ENCODE measurements at places on chromosomes 7 and 10.

DNA sequence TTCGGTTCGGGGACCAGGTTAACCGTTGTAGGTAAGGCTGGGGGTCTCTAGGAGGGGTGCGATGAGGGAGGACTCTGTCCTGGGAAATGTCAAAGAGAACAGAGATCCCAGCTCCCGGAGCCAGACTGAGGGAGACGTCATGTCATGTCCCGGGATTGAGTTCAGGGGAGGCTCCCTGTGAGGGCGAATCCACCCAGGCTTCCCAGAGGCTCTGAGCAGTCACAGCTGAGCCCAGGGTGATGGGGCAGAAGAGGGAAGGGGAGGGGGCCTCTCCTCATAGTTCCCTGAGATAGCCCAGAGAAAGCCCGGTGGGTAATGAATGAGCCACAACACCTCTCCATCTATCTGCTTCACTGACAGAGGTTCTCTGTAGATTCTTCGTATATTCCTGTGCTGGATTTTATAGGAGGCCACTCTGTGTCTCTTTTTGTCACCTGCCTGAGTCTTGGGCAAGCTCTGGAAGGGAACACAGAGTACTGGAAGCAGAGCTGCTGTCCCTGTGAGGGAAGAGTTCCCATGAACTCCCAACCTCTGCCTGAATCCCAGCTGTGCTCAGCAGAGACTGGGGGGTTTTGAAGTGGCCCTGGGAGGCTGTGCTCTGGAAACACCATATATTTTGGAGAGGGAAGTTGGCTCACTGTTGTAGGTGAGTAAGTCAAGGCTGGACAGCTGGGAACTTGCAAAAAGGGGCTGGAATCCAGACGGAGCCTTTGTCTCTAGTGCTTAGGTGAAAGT lies 16.4 kb downstream of the PRSS2 start:
- DNase-seq = no peak

GRCh38 chr10:132486539-132487121 lies 51.0 kb upstream of the INPP5A start:
- no peak for DNase-seq

- no peak for DNase-seq
Measured at GRCh38 chr7:125663961-125664360, 734.3 kb upstream of the POT1 start.

DNA sequence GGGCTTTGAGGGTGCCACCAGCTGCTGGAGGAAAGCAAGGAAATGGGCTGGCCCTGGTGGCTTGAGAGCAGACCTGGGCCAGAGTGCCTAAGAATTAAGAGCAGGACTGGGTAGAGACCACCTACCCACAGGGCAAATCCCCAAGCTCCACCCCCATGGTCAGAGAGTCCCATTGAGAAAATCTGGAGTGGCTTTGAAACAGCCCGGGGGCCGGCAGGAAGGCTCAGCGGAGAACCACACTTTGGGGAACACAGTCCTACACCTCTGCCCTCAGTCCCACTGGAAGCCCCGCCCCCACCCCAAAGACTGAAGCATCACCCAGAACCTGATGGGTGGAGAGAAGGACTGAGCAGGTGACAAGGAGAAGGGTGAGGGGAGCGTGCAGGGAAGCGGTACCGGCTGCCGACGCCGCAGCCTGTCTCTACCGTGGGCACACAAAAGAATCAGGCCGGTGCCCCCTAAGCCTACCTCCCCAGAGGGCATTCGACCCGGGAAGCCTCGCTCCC lies 3.6 kb downstream of the SMARCD3 start:
- DNase-seq = no peak

GRCh38 chr10:124658591-124659242 lies 85.5 kb downstream of the FAM53B start:
- DNase-seq = no peak

DNA sequence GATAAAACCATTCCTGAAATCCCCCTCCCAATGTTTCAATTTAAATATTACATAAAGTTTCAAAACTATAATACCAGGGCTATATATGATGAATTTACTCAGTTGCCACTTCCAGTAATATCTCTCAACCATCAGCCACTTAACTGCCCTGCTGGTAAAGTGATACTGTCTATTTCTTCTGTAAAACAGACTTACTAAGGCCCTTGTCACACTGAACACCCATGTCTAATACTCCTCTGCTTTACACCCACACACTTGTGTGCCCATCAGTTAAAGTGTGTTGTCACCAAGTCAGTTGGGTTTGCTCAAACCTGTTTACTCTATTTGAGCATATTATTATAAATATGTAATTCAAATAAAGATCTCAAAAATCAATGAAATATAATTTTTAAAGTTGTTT lies 29.1 kb upstream of the DMTF1 start:
- no peak for DNase-seq

GRCh38 chr7:24727154-24728120 lies 29.8 kb downstream of the GSDME start:
- no peak for DNase-seq

DNA sequence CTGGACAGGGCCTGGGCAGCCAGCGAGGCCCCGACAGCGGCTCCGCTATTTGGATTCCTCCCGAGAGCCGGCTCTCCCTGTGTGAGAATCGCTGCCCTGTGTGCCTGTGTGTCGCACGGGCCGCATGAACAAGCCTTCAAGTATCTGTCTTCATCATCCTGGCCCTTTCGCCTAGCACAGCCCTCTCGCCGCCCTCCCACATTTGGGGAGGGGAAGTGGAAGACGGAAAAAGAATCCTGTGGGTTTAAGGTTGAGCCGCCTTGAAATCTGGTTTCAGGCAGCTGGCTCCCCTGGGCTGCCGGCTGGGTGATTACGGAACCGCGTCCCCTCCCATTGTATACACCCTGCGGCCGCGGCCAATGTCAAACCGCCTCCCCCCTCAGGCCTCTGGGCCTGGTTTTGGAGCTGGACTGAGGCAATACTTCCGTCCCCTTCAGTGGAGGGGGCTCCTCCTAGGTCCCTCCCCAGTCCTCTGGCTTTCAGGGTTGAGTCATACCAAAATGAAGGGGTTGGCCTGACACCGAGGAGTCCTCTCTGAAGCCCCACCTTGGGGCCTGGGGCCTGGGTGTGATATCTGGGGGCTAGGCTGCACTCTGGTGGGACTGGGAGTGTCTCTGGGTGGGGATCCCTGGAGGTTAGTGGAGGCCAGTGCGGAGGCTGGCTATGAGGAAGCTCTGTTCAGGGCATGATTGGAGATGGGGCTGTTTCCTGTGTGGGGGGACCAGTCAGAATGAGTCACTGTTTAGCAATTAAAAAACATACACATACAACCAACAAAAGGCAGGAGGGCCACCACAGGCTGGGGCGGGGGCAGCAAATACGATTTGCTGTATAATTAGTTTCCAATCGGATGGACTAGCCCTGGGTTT lies 1.7 kb downstream of the TRIM8 start:
- DNase-seq = peak; percentile 95

GRCh38 chr10:112115781-112116385 lies 67.7 kb downstream of the GPAM start:
- peak; percentile 32 for DNase-seq

- DNase-seq = no peak
Measured at GRCh38 chr10:20670579-20670978, 226.5 kb downstream of the NEBL start.

- DNase-seq = peak; percentile 55
Measured at GRCh38 chr10:121800146-121800545, 127.7 kb downstream of the ATE1 start.

DNA sequence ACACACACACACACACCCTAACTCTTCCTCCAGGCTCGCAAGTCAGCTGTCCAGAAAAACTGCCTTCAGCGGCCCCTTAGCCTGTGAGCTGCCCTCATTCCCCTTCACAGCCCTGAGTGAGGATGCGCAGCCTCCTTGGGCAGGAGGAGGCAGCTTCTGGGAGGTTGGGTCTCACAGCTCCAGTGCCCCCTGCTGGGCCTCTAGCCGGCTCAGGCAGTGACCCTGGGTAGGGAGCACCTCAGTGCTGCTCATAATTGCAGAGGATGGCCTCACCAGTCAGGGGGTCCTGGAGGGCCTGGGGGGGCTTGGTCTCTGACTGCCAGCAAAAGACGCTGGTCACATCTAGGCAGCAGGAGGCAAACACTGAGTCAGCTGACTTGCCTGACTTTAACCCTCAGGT lies 43.7 kb downstream of the ZNF273 start:
- DNase-seq = no peak

GRCh38 chr10:88385601-88386203 lies 197.4 kb downstream of the RNLS start:
- DNase-seq = no peak

DNA sequence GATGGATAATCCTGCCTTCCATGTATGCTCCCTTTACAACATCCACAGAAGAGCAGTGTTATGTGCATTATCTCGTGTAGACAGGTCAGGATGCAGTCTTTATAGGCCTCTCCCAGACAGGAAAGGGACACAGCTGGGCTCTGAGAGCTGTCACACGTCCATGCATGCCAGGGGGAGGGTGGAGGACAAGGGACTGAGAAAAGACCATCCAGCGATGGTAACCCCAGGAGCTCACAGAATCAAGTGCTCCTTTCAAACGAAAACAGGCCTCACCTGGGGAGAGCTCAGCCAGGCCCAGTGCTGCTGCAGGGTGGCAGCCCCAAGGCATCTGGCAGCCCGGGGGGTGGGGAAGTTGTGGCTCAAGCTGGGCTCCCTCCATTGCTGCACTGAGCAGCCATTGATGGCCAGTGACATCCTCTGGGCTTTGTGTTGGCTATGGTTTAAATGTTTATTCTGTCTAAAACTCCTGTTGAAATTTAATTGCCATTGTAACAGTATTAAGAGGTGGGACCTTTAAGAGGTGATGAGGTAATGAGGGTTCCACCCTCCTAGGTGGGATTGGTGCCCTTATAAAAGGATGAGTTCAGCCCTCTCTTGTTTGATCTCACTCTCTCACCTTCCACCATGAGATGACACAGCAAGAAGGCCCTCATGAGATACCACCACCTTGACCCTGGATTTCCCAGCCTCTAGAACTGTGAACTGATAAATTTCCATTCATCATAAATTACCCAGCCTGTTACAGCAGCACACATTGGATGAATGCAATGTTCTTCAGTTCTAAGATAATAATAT lies 15.7 kb downstream of the JCAD start:
- no peak for DNase-seq
